ENCODE measurements at places on chromosomes 4 and X.

- DNase-seq: no peak
Observed at GRCh38 chr4:189504220-189504619, 436.5 kb upstream of the FRG1 start.

DNA sequence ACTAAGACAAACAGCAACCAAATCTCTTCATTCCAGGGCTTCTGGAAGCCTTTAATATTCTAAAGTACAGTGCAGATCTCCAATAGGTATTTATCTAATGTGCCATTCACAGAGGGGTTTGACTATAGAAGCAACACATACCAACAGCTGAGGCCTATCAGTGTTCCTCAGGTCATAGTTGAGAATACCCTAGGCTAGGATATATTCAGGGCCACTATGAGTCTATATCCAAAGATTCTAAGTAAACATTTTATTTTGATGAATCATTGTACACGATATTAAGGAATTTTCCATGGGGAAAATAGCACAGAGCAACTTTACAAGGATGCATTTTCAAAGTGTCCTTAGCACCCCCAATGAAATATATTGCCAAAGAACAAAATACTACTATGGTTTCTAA, 9.7 kb downstream of the SMIM10 start:
- no peak for DNase-seq

GRCh38 chr4:141127884-141128283, 5.4 kb downstream of the RNF150 start:
- DNase-seq: no peak

- DNase-seq: no peak
Observed at GRCh38 chr4:10028910-10029309, 7.6 kb upstream of the SLC2A9 start.

DNA sequence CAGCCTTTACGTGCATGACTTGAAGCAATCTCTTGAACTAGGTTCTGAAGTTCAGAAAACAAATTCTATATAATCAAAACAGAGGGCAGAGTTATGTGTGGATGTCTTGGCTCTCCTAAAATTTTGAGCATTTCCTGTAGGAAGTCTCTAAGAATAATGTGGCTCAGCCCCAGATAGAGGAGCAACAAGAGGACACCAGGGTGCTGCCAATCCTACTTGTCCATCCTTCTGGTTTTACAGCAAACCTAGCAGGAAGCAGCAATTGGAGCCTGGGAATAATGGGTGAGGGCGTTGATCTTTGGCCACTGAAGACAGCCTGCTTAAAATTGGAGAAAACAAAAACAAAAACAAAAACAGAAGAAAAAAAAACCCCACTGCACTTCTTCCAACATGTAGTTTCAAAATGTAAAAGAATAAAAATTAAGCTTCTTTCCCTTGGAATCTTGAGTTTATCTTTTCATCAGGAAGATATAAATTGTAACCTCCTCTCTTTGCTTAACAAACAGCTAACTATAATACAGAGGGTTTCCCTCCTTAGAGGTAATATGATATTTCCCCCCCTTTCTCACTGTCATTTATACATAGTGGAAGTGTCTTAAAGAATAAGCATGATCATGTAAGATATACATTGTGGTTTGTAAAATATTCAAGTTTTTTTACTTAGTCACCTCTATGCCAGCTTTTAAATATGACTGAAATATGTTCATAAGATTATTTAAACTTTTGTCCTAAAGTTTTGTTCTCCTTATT, 130.6 kb downstream of the FBXO8 start:
- DNase-seq: no peak

DNA sequence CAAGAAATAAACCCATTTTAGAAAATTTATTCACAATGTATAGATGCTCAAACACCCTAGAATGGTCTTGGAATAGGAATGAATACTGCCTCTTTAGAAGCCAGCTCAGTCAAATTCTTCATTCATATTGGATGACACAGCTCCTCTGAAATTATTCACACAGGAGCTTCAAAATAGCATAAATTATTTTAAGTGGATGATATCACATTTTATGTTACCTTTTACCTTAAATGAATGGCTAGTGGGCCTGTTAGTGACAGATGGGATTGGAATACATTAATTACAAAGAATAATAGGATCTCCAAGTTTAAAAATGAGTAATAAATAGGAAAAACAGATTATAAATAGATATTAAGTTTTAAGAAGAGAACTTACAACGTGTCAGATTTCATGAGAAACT, 184.4 kb downstream of the GABRB1 start:
- DNase-seq: no peak

All from DND-41 (cell line).